Endothelial cell (in vitro differentiated cells): ENCODE measurements at places on chromosomes 12 and 14. TPM values are rescaled to one million over a fixed set of nuclear protein-coding genes. Genes with fewer than 3 reads are reported as not detected.

IRF9 gene
- 25.7 TPM for total RNA-seq

- DNase-seq, result no peak
- no peaks in the 10 kb centered on the region for H3K27me3 ChIP-seq
- H3K36me3 ChIP-seq, result no peaks in the 10 kb centered on the region
- peaks cover 4% of the 10 kb centered on the region for H3K4me1 ChIP-seq
- H3K4me3 ChIP-seq, result no peak overlapping the region
Observed at GRCh38 chr14:37673439-37673838, 78.0 kb downstream of the TTC6 start.

DNA sequence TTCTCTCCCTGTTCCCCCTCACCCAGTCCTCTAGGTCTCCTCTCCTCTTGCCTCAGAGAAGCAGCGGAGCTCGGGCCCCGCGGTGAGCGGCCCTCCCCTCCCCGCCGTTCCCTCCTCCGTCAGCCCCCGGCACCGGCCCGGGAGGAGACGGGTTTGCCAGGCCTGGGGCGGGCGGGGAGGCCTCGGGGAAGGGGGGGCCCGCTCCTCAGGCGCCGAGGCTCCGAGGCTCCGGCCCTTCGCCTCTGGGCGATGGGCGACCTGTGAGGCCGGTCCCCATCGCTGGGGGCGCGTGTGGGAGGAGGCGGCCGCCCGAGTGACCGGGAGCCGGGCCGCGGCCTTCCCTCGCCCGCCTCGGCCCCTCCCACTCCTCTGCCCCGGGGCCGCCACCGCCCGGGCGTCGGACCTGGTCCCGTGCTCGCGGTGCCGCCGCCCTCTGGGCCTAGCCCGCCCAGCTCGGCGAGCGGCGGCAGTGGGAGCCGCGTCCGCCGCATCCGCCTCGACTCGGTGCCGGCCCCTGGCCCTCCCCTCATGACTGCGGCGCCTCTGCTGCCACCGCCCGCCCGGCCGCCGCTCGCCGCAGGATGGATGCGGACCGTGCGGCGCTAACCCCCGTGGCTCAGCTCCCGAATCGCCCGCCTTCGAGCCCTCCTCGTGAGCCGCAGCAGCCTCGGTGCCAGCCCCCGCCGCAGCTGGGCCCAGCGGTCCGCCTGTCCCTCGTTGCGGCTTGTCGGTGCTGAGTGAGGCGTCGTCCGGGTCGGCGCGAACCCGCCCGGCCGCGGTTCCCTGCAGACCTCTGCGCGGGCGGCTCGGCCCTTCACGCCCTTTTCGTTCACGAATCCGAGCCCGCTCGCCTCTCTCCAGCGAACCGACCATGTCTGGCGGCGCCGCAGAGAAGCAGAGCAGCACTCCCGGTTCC is 574 bp downstream of the WNK1 start:
- H3K27me3 ChIP-seq, result peaks cover 6% of the 10 kb centered on the region
- H3K36me3 ChIP-seq, result peaks cover 9% of the 10 kb centered on the region
- peaks cover 29% of the 10 kb centered on the region for H3K4me1 ChIP-seq
- H3K27ac ChIP-seq, result no peak overlapping the region
- peak overlapping the region; percentile 97 for H3K4me3 ChIP-seq
- peak; percentile 67 for DNase-seq

GRCh38 chr14:84533181-84533725 is 996.7 kb upstream of the FLRT2 start:
- H3K4me1 ChIP-seq, result peaks cover 4% of the 10 kb centered on the region
- H3K27ac ChIP-seq, result no peak overlapping the region

GRCh38 chr12:3229577-3229976 is 152.4 kb downstream of the TSPAN9 start:
- no peak for DNase-seq
- peaks cover 28% of the 10 kb centered on the region for H3K36me3 ChIP-seq
- peaks cover 9% of the 10 kb centered on the region for H3K27me3 ChIP-seq
- H3K4me1 ChIP-seq, result peaks cover 24% of the 10 kb centered on the region
- H3K4me3 ChIP-seq, result peak overlapping the region; percentile 8
- no peak overlapping the region for H3K27ac ChIP-seq

GRCh38 chr14:101514136-101514535 is 47.2 kb upstream of the DIO3 start:
- H3K4me3 ChIP-seq, result no peak overlapping the region
- no peak overlapping the region for H3K27ac ChIP-seq
- H3K4me1 ChIP-seq, result peaks cover 3% of the 10 kb centered on the region
- no peak for DNase-seq
- H3K36me3 ChIP-seq, result peaks cover 4% of the 10 kb centered on the region

GRCh38 chr12:4621511-4621910 is 27.3 kb downstream of the AKAP3 start:
- H3K27me3 ChIP-seq, result peaks cover 2% of the 10 kb centered on the region
- no peak overlapping the region for H3K27ac ChIP-seq
- no peak overlapping the region for H3K4me3 ChIP-seq
- H3K36me3 ChIP-seq, result peaks cover 4% of the 10 kb centered on the region
- no peaks in the 10 kb centered on the region for H3K4me1 ChIP-seq
- no peak for DNase-seq

GRCh38 chr14:64815257-64815656 is 64.5 kb downstream of the SPTB start:
- H3K27me3 ChIP-seq, result peaks cover 6% of the 10 kb centered on the region
- H3K4me3 ChIP-seq, result no peak overlapping the region
- peaks cover 5% of the 10 kb centered on the region for H3K4me1 ChIP-seq
- no peaks in the 10 kb centered on the region for H3K36me3 ChIP-seq

LUM gene
- 0.18 TPM for total RNA-seq

DNA sequence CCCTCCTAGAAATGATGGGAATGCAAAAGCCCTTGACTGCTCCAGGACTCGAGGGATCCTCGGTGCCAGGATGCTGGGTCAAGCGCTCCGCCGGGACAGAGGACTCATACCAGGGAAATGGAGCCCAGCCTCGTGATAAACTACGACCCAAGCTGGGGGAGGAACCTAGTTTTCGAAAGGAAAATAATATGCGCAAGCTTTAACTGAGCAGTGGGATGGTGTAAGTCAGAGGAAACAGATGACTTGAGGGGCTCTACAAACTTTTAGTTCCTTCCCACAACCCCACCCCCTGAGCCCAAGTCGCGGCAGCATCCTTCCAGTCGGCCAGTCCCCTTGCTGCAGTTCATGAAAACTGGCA is 654 bp upstream of the SUPT16H start:
- peaks cover 19% of the 10 kb centered on the region for H3K36me3 ChIP-seq
- peaks cover 25% of the 10 kb centered on the region for H3K4me1 ChIP-seq
- DNase-seq, result no peak
- peak overlapping the region; percentile 99 for H3K4me3 ChIP-seq
- peaks cover 4% of the 10 kb centered on the region for H3K27me3 ChIP-seq

DNA sequence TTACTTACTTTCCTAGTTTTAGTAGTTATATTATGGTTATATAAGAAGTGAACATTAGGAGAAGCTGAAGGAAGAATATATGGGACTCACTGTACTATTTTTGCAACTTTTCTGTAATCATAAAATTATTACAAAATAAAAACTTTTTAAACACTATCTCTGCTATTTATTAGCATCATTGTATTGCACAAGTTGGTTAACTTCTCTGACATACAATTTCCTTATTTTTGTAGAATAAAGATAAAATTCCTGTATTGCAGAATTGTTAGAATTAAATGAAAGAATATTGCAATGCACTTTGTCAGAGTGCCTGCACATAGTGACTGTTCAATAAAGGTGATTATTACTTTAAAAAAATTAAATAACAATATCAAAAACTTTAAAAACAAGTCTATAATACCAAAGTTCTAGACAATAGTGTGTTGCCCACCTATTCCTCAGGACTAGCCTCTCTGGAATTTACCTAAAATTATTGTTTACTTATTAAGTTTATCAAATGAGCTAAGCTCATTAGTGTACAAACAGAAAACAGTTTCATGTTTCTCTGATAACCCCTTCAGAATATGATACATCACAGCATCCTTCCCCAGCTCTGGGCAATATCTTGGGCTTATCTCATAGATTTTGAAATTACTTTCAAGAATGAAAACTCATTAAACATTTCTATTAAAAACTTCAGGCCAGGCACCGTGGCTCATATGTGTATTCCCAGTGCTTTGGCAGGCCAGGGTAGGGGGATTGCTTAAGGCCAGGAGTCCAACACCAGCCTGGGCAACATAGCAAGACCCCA is 77.4 kb upstream of the TMPO start:
- H3K36me3 ChIP-seq, result peaks cover 3% of the 10 kb centered on the region
- peak overlapping the region; percentile 100 for H3K27ac ChIP-seq
- no peak overlapping the region for H3K4me3 ChIP-seq
- peaks cover 30% of the 10 kb centered on the region for H3K4me1 ChIP-seq
- H3K27me3 ChIP-seq, result peaks cover 12% of the 10 kb centered on the region
- DNase-seq, result no peak

GRCh38 chr12:94545935-94546771 is 86.5 kb upstream of the CEP83 start:
- H3K4me1 ChIP-seq, result no peaks in the 10 kb centered on the region
- H3K27me3 ChIP-seq, result peaks cover 2% of the 10 kb centered on the region
- H3K27ac ChIP-seq, result no peak overlapping the region
- peak; percentile 52 for DNase-seq

RNASE1 gene
- total RNA-seq, result 31.6 TPM

GRCh38 chr14:69701291-69701690 is 65.7 kb upstream of the SRSF5 start:
- peaks cover 27% of the 10 kb centered on the region for H3K36me3 ChIP-seq
- peaks cover 93% of the 10 kb centered on the region for H3K4me1 ChIP-seq
- H3K27ac ChIP-seq, result peak overlapping the region; percentile 90
- peak overlapping the region; percentile 45 for H3K4me3 ChIP-seq
- peaks cover 16% of the 10 kb centered on the region for H3K27me3 ChIP-seq

GRCh38 chr14:69812711-69813110 is 15.7 kb upstream of the SLC10A1 start:
- no peaks in the 10 kb centered on the region for H3K27me3 ChIP-seq
- H3K4me1 ChIP-seq, result no peaks in the 10 kb centered on the region
- H3K36me3 ChIP-seq, result no peaks in the 10 kb centered on the region

SLC41A2 gene
- 2.5 TPM for total RNA-seq

DNA sequence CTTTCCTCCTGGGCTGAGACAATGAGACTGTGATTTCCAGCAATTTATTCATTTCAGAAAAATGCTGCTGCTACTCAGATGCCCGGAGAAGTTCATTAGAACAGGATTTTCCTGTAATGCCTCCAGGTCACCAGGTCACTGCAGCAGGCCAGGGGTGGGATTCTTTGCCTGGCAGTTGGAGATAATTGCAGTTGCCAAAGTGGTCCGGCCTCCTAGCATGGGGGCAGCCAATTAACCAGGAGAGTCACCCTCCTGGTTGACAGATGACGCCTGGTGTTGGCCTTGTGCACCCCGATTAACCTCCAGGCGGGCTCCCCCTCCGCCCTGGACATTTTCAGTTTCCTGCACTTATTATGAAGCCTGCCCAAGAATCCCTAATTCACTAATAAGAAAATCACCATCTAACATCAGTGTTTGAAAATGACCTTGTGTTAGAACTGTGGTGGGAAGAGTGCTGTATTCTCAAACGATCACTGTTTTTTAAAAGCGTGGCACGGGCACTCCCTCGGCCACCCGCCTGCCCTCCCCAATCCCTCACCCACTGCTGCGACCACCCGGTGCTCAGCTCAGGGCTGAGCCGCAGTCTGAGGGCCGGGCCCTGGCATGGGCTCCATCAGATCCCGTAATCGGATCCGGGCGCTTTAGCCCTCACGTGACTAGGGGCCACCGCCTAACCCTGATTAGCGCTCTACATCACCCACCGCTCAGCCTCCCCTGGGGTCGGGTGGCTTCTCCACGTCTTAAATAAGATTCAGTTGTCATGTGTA is 12.9 kb downstream of the RIMBP2 start:
- H3K27ac ChIP-seq, result no peak overlapping the region
- H3K4me1 ChIP-seq, result no peaks in the 10 kb centered on the region
- no peak for DNase-seq
- peaks cover 7% of the 10 kb centered on the region for H3K27me3 ChIP-seq
- H3K4me3 ChIP-seq, result no peak overlapping the region

- no peak overlapping the region for H3K4me3 ChIP-seq
- no peak overlapping the region for H3K27ac ChIP-seq
- no peak for DNase-seq
- peaks cover 3% of the 10 kb centered on the region for H3K27me3 ChIP-seq
- H3K4me1 ChIP-seq, result peaks cover 19% of the 10 kb centered on the region
Observed at GRCh38 chr12:3560295-3560620, 69.3 kb downstream of the PRMT8 start.

TAS2R20 gene
- total RNA-seq, result 1.7 TPM

HSPA2 gene
- total RNA-seq, result 9.4 TPM

PRB2 gene
- not detected for total RNA-seq

OR4N5 gene
- not detected for total RNA-seq

DNA sequence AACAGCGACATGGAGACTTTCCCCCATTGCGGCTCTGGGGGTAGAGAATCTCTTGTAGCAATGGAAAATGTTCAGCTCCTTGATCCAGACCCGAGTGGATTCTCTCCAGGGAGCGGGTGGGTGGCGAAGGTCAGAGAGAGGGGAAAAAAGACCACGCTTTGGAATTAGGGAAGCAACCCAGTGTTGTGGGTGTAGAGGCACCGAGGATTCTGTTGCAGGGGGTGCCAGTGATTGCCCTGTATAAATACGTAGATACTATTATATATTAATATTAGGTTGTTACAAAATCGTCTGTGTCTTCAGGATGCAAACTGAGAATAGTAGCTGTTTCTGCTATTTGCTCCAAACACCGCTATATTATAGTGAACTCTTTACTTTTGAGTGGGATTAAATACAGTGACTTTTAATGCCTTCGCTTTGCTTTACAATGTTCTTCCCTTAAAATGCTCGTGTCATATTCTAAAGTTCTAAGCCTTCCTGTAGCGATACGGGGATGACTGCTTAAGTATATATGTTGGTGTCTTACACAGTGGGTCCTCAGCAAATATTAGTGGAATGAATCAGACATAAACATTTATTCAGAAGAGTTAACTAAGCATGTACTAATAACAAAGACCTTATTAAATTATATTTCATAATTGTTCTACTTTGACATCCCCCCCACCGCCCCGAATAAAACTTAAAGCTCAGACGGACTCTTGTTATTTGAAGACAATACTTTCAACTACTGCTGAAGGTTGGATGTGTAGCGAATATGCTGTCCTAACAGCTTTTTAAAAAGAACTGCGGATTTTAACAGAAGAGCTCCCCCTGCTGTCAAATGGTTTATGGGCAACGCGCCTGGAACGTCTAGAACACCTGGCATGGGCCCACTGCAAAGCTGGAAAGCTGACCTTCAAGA is 136.4 kb upstream of the KRAS start:
- H3K27me3 ChIP-seq, result peaks cover 23% of the 10 kb centered on the region
- DNase-seq, result peak; percentile 80
- peaks cover 30% of the 10 kb centered on the region for H3K4me1 ChIP-seq
- H3K4me3 ChIP-seq, result peak overlapping the region; percentile 92
- peak overlapping the region; percentile 99 for H3K27ac ChIP-seq

GRCh38 chr14:23093991-23094665 is 808 bp downstream of the ACIN1 start:
- H3K27ac ChIP-seq, result no peak overlapping the region
- H3K4me3 ChIP-seq, result no peak overlapping the region
- peak; percentile 70 for DNase-seq

PTPRR gene
- 0.33 TPM for total RNA-seq

PTCSC3 gene
- not detected for total RNA-seq

GRCh38 chr14:55272922-55273321 is 1.7 kb downstream of the FBXO34 start:
- DNase-seq, result no peak
- H3K36me3 ChIP-seq, result no peaks in the 10 kb centered on the region
- H3K4me3 ChIP-seq, result peak overlapping the region; percentile 94
- peaks cover 5% of the 10 kb centered on the region for H3K27me3 ChIP-seq
- peaks cover 12% of the 10 kb centered on the region for H3K4me1 ChIP-seq

TAS2R7 gene
- not detected for total RNA-seq
